ENCODE measurements at places on chromosomes 6 and 20.

- no peak for DNase-seq
Observed at GRCh38 chr6:5424726-5425125, 163.4 kb downstream of the FARS2 start.

DNA sequence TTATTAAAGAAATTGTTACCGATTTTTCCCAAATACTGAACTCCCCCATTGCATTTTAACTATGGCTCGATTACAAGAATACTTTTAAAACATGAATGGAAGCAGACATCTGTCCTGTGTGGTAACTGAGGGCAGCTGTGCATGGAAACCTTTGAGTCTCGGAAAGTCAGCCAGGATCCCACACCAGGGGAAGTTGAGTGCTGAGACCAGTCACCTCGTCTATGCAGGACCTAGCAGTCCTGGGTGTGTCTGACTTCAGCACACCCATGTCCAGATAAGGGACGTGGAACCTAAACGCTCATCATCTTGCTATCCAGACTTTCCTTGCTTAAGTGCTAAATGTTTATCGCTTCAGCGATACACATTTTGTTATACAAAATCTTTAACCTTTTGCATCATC, 6.1 kb downstream of the RIN2 start:
- no peak for DNase-seq

- DNase-seq = no peak
Observed at GRCh38 chr6:37113976-37114375, 56.0 kb upstream of the PIM1 start.

- DNase-seq = no peak
Observed at GRCh38 chr6:30041821-30042220, 19.2 kb upstream of the POLR1H start.

DNA sequence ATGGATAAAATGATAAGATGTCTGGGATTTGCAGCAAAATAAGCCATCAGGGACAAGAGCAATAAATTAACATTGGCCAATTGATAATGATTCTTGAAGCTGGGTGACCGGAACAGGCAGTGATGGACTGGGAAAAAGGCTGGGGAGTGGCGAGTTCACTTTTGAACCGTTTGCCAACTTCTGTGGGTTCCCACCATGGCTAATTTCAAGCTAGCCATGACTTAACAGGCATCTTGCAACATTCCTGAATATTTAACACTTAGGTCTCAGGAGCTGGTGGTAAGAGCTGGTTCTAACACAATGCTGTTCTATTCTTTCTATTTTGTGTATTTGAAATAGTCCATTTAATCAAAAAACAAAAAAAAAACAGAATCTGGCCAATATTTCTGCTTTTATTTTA, 37.6 kb upstream of the CD83 start:
- no peak for DNase-seq

DNA sequence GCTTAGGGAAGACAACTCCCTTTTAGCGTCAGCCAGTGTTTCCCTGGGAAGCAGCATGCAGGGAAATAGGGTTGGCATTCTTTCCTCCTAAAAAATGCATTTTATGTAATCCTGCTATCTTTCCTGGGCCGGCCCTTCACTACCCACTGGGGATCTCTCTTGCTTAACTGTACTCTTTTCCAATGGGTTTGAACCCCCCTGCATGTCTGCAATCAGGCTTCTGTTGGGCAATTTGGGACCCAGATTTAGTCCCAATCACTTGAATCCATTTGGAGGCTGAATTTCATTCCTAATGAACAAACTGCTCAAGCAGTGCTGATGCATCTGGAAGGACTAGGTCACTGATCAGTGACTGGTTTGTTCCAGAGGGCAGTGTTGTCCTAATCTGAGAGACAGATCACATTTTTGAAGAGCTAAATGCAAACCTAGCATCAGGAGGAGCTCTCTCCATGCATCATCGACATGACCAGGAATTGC, 152.0 kb downstream of the TSHZ2 start:
- no peak for DNase-seq

- DNase-seq = no peak
Observed at GRCh38 chr6:158290659-158291058, 21.6 kb upstream of the TULP4 start.

GRCh38 chr6:24931718-24932691, 3.8 kb downstream of the RIPOR2 start:
- no peak for DNase-seq

Measured in Kasumi-1 (cell line).